HFF-Myc (cell line): ENCODE measurements at places on chromosomes 1 and 21.

GRCh38 chr21:42849759-42850412 is 29.5 kb downstream of the WDR4 start:
- DNase-seq, result no peak

DNA sequence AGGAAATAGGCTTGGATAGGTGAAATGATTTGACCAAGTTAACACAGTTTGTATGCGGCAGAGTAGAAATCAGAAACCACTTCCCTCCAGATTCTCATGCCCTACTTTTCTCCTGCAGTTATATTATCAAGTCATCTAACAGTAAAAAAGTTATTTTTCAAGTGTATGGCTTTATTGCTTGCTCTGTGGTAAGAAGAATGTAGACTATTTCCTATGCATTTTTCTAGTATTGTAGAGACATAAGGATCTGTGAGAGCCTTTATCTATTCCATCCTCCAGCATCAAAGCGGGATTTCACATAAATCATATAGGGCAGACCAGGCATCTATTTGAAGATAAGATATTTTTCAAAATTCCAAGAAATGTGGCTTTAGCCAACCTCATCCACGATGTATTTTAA is 208.5 kb downstream of the TTLL7 start:
- no peak for DNase-seq

GRCh38 chr1:195962051-195962450 is 646.2 kb downstream of the KCNT2 start:
- DNase-seq, result no peak

GRCh38 chr1:27406362-27406680 is 13.9 kb downstream of the GPR3 start:
- DNase-seq, result no peak

DNA sequence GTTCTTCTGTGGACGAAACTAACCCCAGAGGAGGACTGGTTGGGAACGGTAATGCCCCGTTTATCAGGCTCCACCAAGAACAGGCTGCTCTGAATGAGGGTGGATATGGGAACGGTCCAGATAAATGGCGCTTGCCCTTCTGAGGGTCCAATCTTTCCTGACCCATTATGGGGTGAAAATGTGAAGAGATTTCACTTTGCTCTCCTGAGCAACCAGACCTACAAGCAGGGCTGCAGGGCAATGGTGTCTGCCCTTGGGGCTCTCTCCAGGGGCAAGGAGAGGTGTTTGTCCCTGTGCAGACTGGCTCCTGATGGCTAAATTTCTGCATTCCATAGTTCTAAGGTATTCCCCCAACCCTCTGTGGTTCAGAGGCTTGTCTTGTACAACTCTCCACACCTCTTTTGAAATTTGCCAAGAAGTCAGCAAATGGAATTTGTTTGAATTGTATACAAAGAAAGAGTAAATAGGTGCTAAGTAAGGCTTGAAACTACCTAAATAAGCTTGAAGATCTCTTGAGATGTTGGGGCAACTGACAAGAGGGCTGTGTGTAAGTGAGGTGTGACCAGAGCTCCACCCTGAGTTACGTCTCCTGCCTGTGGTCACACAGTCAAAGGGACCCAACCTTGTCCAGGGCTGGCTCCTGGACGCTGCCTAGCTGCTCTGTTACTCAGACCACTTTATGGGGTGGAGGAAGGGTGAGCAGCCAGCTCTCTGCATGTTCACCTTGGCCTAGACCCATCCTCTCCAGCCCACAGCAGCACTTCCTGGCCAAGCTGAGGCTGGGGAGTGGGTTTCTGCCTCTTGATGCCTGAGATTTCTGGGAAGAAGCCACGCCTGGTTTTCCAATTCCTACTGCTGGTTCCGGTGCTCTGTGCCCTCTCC is 24.8 kb downstream of the SLC2A1 start:
- no peak for DNase-seq

DNA sequence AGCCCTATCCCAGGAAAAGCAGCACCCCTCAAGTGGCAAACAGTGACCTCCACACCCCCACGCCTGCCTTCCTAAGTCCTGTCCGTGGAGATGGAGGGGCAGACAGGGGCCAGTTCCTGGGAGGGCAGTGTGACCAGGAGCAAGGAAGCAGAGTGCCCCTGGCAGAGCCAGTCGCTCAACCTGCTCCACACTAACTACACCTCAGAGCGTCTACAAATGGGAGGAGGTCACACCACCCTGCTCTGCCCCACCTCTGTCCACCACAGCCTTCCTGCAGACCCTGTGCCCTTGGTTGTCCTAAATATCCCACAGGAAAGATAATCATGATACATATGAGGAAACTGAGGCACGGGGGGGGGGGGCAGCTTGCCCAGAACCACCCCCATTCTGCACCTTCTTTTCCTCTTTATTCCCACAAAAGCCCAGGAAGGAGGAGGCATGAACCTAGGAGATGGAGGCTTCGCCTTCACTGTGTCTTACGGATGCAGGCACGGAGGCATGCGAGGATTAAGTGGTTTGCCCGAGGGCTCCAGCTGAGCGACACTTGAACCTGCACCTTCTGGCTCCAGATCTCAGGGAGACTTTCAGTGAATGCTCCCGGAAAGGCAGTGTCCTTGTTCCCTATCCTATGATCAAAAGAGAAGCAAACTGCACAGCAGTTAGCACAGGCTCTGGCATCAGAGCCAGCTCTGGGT is 42.7 kb upstream of the SELENON start:
- DNase-seq, result no peak

DNA sequence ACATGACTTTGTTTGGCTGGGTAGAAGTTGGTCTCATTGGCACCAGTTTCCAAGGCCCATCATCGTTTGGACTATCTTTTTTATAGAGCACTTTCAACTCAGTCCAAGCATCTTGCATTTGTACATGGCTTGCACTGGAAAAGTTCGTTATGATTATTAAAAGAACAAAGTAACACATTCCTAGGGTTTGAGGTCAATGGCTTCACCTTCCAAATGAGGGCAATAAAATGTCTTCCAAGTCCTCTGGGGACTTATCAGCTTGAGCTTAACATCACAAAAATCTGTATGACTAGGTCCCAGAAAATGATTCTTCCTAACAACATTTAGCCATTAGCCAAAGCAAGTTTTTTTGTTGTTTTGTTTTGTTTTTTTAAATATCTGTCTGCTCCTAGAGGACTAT is 610.8 kb downstream of the LMO4 start:
- DNase-seq, result no peak

DNA sequence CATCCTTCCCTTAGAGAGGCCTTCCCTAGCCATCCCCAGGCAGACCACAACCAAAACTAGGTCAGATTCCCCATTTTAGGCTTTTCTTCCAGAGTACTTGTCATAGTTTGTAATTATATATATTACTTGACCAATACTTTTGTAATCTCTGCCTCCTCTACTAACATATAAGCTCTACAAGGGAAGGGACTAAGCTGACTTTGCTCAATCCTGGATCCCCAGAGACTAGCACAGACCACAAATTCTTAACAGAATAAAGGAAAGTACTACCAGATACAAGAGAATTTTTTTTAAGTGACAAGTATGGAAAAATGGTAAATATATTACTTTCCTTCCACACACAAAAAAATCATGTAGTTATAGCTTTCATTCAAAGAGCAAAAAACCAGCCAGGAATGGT is 2.0 kb downstream of the ZMYM6 start:
- no peak for DNase-seq

DNA sequence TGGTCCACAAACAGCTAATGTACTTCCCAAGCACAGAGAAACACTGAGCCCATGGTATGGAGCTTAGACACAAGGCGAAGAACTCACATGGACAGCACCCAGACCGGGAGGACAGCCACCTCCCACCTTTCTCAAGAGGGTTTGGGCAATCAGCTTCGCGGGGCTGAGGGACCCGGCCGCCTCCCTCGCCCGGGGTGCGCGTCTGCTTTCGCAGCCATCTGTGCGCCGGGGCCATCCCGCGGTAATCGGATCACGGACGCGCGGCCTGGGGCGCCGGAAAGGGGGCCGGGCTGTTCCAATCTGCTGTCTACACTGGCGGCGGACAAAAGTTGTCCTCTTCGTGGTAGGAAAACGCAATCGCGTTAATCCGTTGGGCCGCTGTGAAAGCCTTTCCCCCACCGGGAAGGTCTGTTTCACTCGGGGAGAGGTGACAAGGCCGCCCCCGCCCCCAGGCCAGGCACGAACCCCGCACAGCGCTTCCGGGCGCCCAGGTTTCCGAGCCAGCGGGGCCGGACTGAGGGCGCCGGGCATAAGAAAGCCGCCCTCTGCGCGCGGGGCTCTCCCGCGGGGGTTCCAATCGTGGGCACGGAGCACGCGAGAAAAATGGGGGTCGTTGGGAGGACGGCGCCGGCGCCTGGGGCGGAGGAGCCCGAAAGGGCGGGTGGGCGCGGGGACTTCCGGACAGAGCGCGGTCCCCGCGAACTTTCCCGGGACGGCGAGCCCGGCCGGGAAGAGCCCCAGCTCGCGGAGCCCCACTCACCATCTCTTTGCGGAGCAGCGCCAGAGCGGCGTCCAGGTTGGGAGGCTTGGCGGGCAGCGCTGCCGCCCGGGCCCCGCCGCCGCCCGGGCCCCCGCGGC is 664 bp downstream of the FAM89A start:
- DNase-seq, result no peak

DNA sequence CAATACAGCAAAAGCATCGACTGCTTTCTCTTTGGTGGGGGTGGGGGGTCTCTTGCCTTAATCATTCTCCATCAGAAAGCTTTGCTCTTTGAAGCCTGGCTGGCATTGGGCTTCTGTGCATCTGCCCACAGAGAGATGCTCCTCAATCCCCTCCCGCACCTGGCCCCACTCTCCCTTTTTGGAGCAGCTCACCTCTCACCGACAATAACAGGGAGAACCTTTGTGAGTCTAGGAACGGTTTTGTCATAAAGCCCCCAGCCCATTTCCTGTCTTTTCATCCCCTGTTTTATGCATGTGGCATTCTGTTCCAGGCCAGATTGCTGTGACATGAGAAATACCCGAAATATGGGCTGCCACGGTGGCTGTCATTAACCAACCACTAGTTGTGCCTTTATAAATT is 469.0 kb upstream of the VAMP3 start:
- DNase-seq, result no peak

DNA sequence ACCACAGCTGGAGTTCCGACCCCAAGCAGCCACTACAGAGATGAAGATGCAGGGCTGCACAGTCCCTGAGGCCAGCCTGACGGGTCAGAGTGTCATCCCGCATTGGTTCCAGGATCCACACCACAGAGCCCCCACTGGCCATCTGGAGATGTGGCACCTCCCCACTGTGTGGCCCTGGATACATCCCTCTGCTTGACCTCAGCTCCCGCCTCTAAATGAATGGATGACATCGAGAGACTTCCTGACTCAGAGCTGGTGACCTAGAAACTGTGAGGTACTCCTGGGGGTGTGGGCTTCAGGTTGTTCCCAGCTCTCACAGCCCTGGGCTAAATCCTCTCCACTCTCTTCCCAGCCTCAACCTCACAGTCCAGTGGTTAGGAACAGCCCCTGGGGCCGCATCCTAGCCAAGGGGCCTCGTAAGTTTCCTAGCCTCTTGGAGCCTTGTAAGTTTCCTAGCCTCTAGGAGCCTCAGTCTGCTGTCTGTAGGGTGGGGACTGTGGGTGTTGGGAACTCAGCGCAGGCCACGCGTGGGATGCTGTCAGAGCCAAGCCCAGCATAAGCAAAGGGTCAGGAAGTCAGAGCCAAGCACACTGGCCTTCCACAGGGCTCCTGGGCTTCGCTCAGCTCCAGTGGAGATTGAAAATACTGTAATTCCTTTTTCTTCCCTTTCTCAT is 87.5 kb upstream of the RUNX3 start:
- DNase-seq, result no peak

DNA sequence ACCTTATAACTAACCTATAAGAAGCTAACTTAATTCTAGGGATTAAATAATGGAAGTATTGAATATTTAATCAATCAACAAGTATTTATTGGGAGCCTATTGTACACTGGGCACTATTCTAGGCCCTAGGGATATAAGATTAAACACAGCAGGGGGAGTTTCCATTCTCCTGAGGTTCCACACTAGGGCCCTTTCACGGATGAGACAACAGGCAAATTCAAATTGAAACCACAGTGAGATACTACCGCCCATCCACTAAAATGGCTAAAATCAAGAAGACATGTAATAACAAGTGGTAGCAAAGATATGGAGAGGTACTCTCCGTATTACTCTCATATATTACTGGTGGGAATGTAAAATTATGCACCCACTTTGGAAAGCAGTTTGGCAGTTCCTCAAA is 674.4 kb downstream of the KIF26B start:
- DNase-seq, result no peak

GRCh38 chr1:8011016-8011415 is 15.1 kb downstream of the ERRFI1 start:
- DNase-seq, result no peak

DNA sequence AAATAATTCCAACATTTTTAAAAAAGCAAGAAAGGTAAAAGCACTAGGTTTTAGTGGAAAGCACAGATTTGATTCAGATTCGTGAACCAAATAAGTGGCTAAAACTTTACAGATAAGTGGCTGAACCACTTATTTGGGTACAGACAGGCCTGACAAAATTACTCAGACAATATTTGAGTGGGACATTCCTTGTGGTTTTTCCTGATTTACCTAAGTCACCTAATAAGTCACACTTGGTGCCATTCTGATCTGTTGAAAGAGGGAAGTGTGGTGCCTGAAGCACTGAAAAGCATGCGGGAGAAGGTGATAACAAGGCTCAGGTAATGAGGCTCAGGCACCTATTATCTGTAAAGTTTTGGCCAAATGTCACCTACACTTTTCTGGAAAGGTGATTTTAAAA is 81.6 kb upstream of the CD55 start:
- DNase-seq, result no peak
